ENCODE measurements at places on chromosomes 12 and 14. TPM values are rescaled to one million over a fixed set of nuclear protein-coding genes. Genes with fewer than 3 reads are reported as not detected.

The NEUROD4 gene
- polyA plus RNA-seq: not detected

The LALBA gene
- polyA plus RNA-seq: not detected

The MYF5 gene
- not detected for polyA plus RNA-seq

The CBLN3 gene
- polyA plus RNA-seq: 2.6 TPM

The TMTC3 gene
- 5.1 TPM for polyA plus RNA-seq

The PLEKHD1 gene
- 3.4 TPM for polyA plus RNA-seq

The NUDT14 gene
- polyA plus RNA-seq: 59.1 TPM

The IFNG-AS1 gene
- not detected for polyA plus RNA-seq

The MED13L gene
- polyA plus RNA-seq: 7.1 TPM

The LTBP2 gene
- polyA plus RNA-seq: 2.9 TPM

The RIMBP2 gene
- 2.8 TPM for polyA plus RNA-seq

The BBOF1 gene
- 7.6 TPM for polyA plus RNA-seq

The ANO2 gene
- 0.34 TPM for polyA plus RNA-seq

The BAG5 gene
- polyA plus RNA-seq: 17.1 TPM

The PRH2 gene
- not detected for polyA plus RNA-seq

The GPR162 gene
- 9.8 TPM for polyA plus RNA-seq

The TMTC1 gene
- polyA plus RNA-seq: 10.9 TPM

The C1R gene
- 183 TPM for polyA plus RNA-seq
